ENCODE measurements at places on chromosomes 4 and X.

DNA sequence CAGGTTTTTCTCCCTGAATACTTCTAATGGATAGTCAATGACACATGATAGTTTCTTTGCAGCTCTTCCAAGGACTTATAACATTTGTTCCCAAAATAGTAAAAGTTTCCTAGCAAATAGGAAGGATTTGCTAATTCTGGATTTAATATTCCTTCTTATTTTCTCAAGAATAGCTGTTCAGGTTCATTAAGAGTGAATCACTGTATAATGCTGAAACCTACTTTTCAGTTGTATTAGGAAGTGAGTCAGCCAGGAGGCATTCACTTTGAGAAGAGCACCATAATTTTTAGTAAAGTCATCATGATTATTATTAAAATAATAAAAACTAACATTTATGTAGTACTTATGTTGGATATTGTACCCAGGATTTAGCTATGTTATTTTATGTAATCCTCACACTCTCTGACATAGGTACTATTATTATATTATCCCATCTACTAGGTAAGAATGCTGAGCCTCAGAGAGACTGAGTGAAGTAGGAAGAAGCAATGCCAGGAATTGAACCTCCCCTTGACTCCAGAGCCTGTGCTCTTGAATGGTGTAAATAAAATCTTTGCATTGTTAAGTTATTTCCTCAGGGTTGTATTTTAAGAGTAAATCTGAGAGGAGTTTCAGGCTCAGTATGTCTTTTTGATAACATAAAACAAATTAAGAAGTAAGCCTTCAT lies 114.8 kb downstream of the REELD1 start:
- no peak for DNase-seq

DNA sequence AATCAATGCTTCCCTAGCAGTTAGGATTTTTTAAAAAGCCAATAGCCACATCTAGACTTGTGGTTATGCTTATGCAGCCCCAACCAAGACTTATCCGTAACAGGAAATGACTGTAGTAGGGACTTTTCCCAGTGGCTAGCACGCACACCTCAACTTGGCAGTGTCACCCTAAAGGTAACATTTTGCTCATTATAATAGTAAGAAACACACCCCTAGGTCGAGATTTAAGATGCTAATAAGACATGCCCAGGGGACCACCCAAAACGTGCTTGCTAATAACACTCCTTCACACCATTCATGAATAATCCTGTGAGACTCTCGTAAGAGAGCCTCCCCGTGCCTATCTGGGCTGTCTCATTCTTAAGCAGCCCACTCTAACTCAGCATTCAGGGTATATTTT lies 195.3 kb downstream of the CHIC1 start:
- DNase-seq = no peak

DNA sequence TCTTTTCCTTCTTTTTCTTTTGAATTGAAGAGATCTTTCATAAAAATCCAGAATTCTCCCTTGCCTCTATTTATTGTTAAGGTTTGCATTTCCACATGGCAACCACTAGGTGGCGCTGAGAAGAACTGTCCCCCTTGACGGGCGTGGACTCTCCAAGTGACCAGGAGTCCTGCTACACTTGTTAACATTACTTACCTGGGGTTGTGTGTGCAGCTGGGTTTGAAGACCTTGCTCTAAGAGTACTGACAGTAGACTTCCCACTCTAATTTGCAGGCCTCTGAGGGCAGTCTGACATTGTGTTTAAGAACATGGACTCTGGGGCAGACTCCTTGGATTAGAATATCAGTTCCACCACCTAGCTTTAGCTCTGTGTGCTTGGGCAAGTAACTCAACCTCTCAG lies 52.8 kb downstream of the GPRIN3 start:
- peak; percentile 51 for DNase-seq

- DNase-seq = no peak
Observed at GRCh38 chr4:72587334-72587733, 18.3 kb upstream of the ADAMTS3 start.

- no peak for DNase-seq
Observed at GRCh38 chr4:169015186-169015623, 5.2 kb upstream of the CBR4 start.

DNA sequence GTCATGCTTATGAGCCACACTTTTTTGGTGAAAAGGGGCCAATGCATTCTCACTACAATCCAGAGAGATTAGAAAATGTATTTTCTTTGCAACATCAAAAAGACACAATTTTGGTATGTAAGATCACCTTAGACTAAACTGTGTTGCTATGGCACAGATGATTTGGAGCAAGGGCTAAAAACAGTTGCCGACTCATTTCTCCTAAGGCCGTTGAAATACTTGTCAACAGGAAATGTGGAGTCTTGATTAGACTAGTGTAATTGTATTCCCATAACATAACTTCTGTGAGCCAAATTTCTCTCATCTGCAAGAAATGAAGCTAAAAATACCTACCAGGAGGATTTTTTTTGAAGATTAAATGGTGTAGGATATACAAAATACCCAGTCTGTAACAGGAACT lies 2547.7 kb downstream of the ARAP2 start:
- no peak for DNase-seq

DNA sequence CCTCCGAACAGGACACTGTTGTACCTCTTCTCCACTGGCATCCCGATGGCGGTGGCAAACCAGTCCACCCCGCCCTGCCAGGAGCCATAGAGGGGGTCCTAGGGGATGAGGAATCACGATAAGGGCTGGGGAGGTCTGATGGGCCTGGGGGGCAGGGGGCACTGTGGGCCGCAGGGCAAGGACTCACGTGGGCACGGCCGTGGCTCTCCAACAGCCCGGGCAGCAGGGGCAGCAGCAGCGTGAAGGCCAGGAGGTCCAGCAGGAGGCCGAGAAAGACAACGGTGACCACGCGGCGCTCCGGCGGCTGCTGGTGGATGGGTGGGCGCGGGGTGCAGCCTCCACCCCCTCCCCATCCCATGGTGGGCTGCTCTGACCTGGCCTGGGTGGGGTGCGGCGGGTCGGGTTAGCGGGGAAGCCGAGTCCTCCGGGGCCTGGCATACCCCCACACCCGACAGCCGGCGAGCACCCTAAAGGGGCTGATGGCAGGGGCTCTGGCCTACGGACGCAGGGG lies 29.6 kb downstream of the NOP14 start:
- no peak for DNase-seq

DNA sequence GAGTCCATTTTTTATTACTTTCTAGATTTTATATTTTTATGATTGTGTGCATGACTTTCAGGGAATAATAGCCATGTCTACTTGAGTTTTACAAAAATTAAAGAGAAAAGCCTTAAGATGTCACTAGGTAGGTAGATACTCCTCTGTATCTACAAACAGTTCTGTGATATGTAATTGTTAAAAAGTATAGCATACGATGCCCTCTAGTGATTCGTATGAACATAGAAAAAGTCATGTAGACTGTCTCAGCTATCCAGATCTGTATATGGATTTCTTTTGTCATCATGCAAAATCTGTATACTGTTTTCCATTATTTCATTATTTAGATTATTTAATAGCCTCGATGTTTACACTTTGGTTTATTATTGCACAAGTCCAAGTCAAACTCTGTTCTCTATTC lies 856.6 kb downstream of the CENPC start:
- DNase-seq = no peak

DNA sequence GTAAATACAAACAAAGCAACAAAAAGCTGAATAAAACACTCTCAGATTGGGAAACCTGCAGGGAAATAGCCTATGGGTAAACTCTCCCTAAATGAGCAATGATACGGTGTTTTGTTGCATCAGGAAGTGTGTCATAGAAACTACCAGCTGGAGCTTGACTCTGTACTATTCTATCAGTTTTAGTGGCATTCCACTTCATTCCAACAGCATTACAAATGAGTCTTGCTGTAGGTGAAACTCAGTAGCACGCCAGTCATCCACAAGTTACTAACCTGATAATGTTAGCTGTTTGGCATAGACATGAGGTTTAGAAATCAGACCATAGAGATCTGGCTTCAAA lies 24.9 kb downstream of the FGFBP1 start:
- DNase-seq = no peak

GRCh38 chrX:135295238-135295943 lies 13.9 kb upstream of the ETDC start:
- DNase-seq = peak; percentile 49

DNA sequence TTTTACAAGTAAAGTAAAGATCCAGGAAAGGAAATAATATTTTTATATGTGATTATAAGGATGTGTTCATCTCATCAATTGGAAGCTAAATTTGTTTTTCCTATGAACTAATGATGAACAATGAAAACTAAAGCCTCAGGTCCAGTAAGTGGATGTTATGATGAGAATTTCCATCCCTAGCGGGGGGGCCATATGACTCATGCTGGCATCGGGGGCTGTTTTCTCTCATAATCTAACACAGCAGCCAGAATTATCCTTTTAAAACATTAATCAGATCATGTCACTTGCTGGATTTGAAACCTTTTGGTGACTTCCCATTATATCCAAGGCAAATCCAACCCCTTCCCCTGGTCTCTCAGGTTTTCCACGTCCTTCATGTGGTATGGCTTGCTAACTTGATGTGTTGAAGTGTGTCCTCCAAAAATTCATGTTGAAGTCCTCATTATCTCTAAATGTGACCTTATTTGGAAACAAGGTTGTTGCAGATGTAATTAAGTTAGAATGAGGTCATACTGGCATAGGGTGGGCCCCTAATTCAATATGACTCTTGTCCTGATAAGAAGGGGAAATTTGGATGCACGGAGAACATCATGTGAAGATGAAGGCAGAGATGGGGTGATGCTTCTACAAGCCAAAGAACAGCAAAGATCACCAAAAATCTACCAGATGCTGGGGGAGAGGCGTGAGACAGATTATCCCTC lies 96.8 kb downstream of the AKAP4 start:
- no peak for DNase-seq

GRCh38 chrX:17403972-17404371 lies 29.0 kb downstream of the NHS start:
- no peak for DNase-seq

GRCh38 chr4:99405433-99406115 lies 29.6 kb downstream of the ADH7 start:
- DNase-seq = peak; percentile 67

DNA sequence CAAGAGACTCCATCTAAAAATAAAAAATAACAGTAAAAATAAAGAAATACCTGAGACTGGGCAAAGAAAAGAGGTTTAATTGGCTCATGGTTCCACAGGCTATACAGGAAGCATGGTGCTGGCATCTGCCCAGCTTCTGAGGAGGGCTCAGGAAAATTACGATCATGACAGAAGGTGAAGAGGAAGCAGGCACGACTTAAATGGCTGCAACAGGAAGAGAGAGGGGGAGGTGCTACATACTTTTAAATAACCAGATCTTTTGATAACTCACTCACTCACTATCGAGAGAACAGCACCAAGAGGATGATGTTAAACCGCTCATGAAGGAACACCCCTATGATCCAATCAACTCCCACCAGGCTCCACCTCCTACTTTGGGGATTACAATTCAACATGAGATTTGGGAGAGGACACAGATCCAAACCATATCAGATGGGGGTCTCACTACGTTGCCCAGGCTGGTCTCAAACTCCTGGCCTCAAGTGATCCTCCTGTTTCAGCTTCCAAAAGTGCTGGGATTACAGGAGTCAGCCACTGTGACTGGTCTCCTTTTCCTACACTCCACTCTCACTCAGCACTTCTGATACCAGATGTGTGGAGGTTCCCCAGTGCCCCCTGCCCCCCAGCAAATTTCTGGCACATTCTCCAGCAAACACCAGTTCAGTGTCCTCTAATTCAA lies 11.9 kb upstream of the ZNF157 start:
- peak; percentile 31 for DNase-seq

GRCh38 chr4:15425520-15425919 lies 2.3 kb upstream of the C1QTNF7 start:
- no peak for DNase-seq

DNA sequence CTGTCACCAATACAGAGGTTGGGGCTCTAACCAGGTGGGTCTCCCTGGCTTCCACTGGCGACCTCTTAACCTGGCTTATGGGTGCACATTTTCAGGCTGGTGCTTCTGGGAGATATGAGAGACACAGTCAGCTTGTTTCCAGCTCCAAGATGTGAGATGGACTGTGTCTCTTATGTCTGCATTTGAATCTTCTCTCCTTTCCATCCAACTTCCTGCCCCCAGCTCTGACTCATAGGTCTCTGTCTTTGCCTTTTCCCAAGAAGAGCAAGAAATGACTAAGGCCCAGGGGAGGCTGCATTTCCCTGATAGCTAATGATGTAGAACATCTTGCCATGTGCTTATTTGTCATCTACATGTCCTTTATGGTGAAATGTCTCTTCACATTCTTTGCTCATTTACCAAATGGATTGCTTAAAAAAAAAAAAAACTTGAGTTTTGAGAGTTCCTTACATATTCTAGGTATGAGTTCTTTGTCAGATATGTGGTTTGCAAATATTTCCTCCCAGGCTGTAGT lies 3.2 kb upstream of the UXT start:
- no peak for DNase-seq

- no peak for DNase-seq
Observed at GRCh38 chr4:96073461-96073860, 233.6 kb downstream of the PDHA2 start.

- DNase-seq = no peak
Observed at GRCh38 chrX:29547877-29548276, 667.5 kb upstream of the MAGEB2 start.

GRCh38 chr4:128830906-128831503 lies 21.5 kb downstream of the JADE1 start:
- no peak for DNase-seq

- no peak for DNase-seq
Observed at GRCh38 chr4:150781191-150781590, 199.2 kb downstream of the MAB21L2 start.

All from CD4-positive, alpha-beta T cell treated with Interleukin-2 at 100 ng/mL for 4 hours (primary cell).